ENCODE measurements at places on chromosomes 6 and 20.

GRCh38 chr6:169990095-169991030, 238.9 kb downstream of the ERMARD start:
- peak; percentile 38 for DNase-seq

DNA sequence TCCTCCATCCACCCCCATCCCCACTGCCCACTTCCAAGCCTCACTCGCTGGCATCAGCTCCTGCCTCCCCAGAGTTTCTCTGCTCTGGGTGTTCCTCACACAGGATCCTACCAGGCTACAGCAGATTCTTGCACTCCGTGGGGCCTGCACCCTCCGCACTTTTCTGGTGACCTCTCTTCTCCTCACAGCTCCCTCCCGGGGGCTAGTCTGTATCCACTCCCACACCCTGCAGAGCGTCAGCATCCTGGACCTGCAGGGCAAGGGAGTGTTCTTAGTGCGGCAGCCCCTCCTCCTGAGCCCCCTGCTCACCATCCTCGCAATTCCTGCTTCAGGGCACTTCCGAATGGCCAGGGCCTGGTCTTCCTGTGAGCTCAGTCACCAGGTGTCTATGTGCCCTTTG, 224.2 kb downstream of the DLL1 start:
- DNase-seq, result no peak

GRCh38 chr6:167799033-167799821, 27.5 kb upstream of the AFDN start:
- DNase-seq, result no peak

GRCh38 chr20:46724343-46724959, 15.0 kb downstream of the SLC2A10 start:
- no peak for DNase-seq

Data from CD4-positive, alpha-beta T cell treated with Interleukin-12 subunit alpha and Interleukin-12 subunit beta, for 1 hour (primary cell).